ENCODE measurements at places on chromosomes 6 and 20.

GRCh38 chr20:10621149-10621548 lies 52.6 kb downstream of the JAG1 start:
- no peak for DNase-seq

- no peak for DNase-seq
Observed at GRCh38 chr20:12715371-12715770, 293.4 kb upstream of the SPTLC3 start.

DNA sequence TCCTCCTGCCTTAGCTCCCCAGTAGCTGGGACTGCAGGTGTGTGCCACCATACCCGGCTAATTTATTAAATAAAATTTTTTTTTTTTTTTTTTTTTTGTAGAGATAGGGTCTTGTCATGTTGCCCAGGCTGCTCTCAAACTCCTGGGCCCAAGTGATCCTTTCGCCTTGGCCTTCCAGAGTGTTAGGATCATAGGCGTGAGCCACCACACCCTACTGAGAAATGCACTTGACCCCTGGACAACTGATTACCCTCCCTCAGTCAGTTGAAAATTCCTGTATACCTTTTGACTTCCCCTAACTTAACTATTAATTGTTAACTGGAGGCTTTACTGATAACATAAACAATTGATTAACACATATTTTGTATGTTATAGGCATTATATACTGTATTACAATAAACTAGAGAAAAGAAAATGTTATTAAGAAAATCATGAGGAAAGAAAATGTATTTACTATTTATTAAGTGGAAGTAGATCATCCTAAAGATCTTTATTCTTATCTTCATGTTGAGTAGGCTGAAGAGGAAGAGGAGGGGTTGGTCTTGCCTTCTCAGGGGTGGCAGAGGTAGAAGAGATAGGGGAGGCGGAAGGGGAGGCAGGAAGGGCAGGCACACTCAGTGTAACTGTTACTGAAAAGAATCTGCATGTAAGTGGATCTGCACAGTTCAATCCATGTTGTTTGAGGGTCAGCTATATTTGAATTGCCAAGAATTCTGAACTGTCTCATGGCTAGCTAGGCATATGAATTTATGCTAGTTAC lies 104.3 kb downstream of the FARS2 start:
- DNase-seq: no peak

DNA sequence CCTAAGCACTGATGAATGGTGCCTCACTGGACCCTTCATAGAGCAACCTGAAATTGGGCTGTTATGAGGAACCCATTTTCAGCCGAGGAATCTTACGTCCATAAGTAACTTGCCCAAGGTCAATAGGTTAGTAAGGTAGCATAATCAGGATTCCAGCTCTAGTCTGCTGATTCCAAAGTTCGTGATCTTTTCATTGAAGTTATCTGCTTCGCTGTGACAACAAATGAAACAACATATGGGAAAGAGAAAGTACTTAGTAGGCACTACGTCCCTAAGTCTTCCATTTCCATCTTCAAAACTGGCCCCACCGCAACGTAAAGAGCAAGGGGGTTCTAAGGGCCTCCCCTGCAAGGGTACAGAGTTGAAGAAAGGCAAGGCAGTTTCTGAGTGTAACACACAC lies 49.5 kb downstream of the MYLIP start:
- no peak for DNase-seq

- DNase-seq: no peak
Observed at GRCh38 chr6:82381278-82381677, 17.7 kb downstream of the TPBG start.

DNA sequence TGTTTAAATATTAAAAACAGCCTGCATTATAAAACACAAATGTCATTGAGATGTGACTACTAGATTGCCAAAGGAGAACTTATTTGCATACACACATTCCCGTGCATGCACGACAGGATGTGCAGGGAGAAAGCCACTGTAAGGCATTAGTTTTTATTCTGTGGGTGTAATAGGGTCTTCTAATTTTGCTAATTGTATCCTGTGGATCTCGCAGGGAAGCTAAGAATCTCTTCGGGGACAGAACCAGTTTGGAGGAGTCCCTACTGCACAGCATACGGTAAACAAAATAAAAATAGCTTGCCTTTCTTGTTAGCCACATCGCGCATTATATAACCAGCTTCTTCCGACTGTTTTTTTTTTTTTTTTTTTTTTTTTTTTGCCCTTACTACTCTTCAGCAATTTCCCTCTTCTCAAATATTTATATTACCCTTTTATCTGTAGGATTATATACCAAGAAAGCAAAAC lies 2.0 kb downstream of the ATXN1 start:
- no peak for DNase-seq

DNA sequence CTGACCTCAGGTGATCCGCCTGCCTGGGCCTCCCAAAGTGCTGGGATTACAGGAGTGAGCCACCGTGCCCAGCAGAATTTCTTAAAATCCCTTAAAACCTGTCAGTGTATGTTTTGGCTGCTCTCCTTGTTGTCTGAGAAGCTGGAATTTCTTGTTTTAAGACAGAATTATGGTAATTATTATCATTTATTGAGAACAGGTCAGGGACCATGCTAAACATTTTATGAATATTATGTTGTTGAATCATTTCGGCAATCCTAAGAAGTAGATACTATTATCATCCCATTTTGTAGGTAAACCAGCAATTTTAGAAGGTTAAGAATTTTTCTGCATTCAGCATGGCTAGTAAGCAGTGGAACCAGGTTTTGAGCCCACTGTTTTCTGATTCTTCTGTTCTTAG lies 86.1 kb upstream of the AKIRIN2 start:
- DNase-seq: no peak

DNA sequence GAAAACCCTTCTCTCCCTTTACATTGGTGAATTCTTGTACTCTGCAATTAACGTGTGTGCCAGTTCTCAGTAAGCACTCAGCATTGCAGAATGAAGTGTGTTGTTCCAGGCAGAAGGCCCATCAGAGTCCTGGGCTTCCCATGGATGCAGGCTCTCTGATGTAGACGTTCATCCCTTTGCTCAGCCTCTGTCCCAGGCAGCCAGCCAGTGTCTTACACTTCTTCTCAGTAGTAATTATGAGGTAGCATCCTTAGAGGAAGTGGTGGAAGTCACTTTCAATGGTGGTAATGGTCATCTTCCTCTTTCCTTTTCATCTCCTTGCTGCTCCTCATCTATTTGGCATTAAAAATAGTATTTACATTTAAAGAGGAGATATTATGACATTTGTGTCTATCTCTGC lies 66.7 kb upstream of the FYN start:
- no peak for DNase-seq

DNA sequence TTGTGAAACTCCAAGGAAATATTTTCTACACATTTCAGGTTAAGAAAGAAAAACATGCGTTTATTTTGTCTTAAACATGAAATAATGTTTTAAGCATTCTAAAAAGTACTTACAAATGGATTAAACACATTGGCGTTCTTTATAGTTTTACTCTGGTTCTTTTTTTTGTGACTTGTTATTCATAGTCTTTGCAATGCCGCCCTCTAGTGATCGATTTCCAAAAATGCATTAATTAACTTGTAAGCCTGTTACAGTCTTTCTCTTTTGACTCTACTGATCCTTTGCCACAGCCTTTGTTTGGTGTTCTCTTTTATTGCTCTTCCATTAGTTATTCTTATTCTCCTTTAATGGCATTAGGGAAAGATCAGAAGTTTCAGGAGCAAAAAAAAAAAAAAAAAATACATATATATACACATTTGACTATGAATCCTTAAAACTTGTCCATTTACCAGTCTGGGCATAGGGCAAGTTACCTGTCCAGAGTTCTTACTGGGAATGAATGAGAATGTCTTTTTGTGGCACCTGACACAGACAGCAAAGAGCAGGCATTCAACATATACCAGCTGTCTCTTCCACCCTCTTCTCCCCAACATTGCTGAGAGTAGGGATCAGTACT lies 59.9 kb downstream of the MACROD2 start:
- DNase-seq: peak; percentile 20

DNA sequence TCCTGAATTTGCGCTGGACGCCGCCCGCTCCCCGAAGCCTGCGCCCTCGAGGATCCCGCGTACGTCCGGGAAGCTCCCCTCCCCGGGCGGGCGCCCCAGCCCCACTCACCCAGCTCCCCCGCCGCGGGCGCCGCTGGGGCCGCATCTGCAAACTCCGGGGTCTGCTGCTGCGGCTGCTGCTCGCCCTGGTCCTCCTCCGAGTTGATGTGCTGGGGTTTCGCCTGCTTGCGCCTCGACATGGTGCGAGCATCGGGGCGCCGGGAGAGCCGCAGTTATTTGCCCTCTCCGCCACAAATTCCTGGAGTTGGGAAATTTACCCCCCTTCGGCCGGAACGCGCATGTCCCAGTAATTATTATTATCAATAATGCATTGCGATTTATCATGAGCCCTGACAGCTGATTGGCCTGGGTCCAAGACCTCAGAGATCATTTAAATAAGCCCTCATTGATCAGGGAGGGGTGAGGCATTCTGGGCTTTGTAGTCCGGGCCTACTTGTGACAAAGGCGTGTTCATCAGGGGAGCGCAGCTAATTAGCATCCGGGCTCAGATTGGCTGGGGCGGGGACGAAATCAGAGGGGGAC lies at the start of gene SALL4:
TSS of gene SALL4 (minus strand) at position 352 of the 582 bp plus-strand sequence. CDS start at position 239, 113 bp downstream.
- DNase-seq: no peak

GRCh38 chr6:89145091-89145955 lies 532 bp upstream of the PM20D2 start:
- DNase-seq: peak; percentile 19

- no peak for DNase-seq
Observed at GRCh38 chr20:6663751-6664388, 103.6 kb upstream of the BMP2 start.

- DNase-seq: no peak
Observed at GRCh38 chr6:4587171-4587570, 189.0 kb upstream of the CDYL start.

DNA sequence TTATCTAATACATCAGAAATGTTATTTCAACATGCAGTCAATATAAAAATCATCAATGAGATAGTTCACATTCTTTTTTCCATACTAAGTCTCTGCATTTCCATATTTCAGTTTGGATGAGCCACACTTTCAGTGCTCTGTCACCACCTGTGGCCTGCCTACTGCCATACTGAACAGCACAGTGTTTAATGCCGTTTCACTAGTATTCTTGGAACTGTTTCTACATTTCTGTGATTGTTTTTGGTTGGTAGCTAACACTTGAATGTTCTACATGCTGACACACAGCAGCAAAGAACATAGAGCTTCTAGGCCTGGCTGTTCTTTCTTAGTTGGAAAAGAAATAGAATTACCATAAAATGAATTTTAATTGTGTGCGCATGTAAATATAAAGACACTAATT lies 61.4 kb upstream of the KIF25 start:
- no peak for DNase-seq

- DNase-seq: no peak
Observed at GRCh38 chr6:138443979-138444378, 40.0 kb downstream of the HEBP2 start.

GRCh38 chr6:167452338-167453081 lies 127.6 kb downstream of the TTLL2 start:
- DNase-seq: no peak

DNA sequence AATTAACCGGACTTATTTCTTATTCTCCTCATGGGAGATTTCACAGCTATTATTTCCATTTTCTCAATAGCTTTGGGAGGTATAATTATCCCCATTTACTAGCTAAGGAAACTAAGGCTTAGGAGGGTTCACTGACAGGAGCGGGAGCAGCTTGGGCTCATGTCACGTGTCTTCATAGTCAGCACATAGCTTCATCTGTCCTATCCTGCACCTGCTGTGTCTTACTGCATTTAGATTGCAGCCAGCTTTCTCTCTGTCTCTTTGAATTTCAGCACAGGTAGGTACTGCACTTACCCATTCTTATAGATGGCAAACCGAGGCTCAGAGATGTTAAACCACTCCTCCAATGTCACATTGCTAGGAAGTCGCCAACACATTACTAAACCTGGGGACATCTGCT lies 839.9 kb downstream of the MAFB start:
- no peak for DNase-seq

- no peak for DNase-seq
Observed at GRCh38 chr6:38527371-38527770, 112.4 kb downstream of the BTBD9 start.

DNA sequence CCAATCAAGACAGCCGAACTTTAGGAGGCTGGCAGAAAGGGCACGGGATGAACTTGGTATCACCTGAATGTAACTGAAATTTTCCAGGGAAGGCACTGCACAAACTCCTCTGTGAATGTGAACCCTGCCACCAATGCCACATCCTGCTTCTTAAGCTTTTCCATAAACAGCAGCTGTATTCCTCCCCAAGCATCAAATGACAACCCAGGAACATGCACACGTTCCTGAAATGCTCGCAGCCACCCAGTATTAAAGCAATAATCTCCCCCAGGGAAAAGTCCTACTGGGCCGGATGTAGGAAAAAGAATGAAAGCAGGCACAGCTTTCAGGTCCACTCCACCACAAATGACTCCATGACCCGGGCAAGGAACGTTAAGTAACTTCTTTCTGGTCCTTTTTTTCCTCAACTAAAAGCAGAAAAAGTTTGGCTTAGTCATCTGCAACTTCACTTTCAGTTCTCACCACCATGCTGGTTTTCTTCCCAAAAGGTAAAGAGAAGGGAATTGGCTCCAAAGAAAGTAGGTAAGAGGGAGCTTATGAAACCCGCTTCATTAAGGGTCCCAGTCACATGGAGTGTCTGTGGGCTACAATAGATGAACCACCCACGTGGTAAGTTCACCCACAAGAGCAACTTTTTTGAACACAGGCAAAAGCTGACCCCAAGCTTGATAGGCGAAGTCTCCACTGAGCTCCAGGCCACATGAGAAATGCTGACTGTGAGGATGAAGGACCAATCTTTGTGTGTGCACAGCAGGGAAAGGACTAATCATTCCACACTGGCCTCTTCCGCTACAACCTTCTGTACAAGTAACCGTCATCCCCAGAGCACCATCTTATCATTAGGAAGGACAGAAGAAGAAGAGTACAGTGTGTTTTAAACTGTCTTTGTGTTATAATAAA lies 90.1 kb downstream of the HIVEP2 start:
- DNase-seq: no peak

DNA sequence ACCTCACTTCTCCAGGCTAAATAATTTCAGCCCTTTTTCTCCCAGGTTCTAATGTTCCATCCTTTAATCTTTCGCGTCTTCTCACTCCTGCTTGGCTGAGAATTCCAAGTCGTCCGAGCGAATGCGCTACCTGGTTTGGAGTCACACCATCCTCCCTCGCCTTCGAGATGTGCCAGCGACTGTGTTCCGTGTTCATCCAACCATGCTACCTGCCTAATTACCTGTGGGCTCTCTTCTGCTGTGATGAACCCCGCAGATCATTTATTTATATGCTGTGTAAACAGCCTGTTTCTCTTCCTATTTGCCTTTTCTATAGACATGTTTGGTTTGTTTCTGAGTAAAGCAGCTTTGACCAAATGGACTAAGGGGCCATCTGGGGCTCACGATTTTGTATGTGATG lies 83.5 kb upstream of the TMEM181 start:
- no peak for DNase-seq

- no peak for DNase-seq
Observed at GRCh38 chr20:24981790-24982189, 10.8 kb downstream of the APMAP start.

DNA sequence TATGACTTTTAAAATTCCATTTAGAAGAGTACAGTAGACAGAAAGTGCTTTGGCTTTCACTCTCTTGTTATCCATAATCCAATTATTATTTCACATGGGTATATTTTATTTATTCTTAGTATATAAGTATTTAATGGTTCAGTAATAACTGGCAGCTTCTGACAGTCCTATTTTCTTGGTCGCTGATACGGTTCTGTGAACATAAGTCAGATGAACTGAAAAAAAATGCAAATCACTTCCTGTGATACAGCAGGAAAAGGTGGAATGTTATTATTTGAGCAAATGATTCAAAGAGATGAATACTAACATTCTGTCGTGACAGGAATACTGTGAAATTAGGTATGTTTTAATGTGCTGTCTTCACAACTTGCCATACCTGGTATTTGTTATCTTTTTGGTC lies 132.3 kb downstream of the ARHGAP18 start:
- DNase-seq: no peak
